ENCODE measurements at places on chromosomes 1 and 21. TPM values are rescaled to one million over a fixed set of nuclear protein-coding genes. Genes with fewer than 3 reads are reported as not detected.

Gene FTCD
- 1.5 TPM for total RNA-seq

- no peak for DNase-seq
These were observed 79.6 kb downstream of the CASZ1 start for GRCh38 chr1:10716840-10717239.

GRCh38 chr1:66684353-66684752, 67.9 kb upstream of the DYNLT5 start:
- no peak for DNase-seq

DNA sequence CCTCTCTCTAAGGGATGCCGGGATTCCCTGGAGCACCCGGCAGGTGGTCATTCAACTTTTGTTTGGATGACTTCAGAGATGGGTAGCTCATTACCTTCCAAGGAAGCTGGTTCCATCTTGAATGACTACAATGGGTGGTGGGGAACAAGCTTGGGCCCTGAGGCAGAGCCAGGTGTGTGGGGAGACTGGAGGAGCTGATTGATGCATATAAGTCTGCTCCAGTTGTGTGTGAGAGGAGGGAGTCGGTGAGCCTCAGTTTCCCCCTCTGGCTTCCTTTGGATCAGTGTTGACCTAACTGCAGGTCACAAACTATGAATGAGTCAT, 133.8 kb upstream of the ZBTB40 start:
- no peak for DNase-seq

GRCh38 chr1:152048416-152049009, 11.7 kb upstream of the S100A11 start:
- DNase-seq = no peak

- DNase-seq = no peak
These were observed 47.0 kb downstream of the CNST start for GRCh38 chr1:246613096-246613758.

DNA sequence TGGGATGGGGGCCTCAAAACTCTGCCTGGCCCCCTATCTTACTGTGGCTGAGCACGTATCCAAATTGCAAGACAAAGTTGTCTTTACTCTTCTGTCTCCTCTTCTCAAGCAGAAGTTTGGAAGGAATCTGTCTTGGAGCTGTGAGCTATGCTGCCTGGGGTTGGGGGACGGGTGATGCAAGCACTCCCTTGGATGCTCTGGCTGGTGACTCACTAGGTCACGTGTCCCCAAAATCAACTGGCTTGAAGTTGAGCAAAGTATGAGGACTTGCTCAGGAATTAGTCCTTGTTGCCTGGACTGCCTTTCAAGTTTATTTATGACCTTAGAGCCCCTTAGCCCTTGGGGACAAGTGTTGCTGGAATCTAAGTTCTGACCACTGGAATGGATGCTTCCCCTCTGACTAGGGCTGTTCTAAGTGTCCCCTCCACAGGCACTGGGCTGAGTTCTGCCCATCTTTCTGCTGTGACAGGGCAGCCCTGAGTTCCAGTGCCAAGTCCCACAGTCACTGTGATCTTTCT, 269.5 kb downstream of the HHAT start:
- DNase-seq = no peak
